ENCODE measurements at places on chromosomes 3 and 15. TPM values are rescaled to one million over a fixed set of nuclear protein-coding genes. Genes with fewer than 3 reads are reported as not detected.

DNA sequence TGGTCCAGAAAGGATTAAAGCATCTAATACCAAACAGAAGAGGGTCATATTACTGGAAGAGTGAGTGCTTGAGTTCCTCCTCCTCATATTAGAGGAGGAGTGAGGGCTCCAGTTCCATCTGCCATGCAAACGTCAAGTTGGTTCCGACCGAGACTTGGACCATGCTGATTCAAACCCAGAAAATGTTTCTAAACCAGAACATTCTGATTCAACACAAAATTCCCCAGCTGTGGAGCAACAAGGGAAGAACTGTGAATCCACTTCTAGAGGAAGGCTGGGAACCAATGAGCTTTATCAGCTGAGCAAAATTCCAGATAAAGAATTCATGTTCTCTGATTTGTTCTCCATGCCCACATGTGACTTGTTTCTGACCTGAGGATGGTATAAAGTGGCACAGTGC, 135.6 kb upstream of the WNT5A start:
- no peaks in the 10 kb centered on the region for H3K36me3 ChIP-seq
- H3K27ac ChIP-seq, result no peak overlapping the region
- H3K27me3 ChIP-seq, result 0 out of 2 replicates have a peak, but pooled peaks cover 1% of the 10 kb centered on the region
- no peak for DNase-seq

- no peak for DNase-seq
- no peaks in the 10 kb centered on the region for H3K36me3 ChIP-seq
- H3K4me1 ChIP-seq, result peaks cover 59% of the 10 kb centered on the region
- peaks cover 9% of the 10 kb centered on the region for H3K27me3 ChIP-seq
- H3K4me3 ChIP-seq, result peak overlapping the region; percentile 84
These were observed 2.2 kb downstream of the MAPK6 start for GRCh38 chr15:52021128-52021671.

DNA sequence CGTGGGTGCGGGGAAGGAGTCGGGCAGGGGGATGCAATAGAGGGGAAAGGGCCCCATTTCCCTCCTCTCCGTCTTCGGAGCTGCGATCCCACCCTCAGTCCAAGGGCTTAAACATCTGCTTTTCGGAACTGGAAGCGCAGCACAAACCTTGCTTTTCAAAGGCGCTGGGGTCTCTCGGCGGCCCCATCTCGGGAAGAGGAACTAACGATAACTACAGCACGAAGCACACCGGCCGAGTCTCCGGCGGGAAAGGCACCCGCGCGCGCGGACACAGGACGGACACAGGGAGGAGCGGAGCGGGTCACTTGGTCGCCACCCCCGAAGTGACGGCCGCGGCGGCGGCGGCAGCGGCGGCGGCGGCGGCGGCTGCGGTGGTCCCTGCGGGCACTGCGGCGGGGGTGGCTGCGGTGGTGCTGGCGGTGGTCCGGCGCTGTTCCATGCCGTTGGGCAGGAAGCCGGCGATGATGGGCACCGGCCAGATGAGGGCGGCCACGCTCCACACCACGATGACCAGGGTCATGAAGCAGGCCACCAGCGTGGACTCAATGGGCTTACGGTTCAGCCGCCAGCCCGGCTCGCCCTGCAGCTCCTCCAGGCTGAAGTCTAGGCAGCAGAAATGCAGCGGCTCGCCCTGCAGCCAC, 1.1 kb downstream of the TMEM158 start:
- peaks cover 33% of the 10 kb centered on the region for H3K27me3 ChIP-seq
- H3K27ac ChIP-seq, result no peak overlapping the region
- peak overlapping the region; percentile 91 for H3K4me3 ChIP-seq
- peaks cover 34% of the 10 kb centered on the region for H3K4me1 ChIP-seq
- no peaks in the 10 kb centered on the region for H3K36me3 ChIP-seq

DNA sequence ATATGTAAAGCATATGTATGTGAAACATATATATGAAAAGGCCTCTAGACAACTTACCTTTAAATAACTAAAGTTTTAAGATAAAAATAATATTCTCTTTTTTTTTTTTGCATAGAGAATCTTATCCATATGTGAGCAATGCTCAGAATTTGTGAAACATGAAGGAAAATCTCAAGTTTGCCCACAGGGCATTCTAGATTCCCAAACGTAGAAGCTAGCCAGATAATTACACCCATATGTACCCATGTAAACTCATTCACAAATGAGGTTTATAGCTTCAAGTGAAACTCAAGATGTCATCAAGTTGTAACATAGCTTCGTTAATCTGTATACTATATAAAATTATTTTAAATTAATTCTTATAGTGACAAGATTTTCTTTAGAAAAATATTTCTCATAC, 537.3 kb upstream of the NR2F2 start:
- H3K27ac ChIP-seq, result no peak overlapping the region
- no peaks in the 10 kb centered on the region for H3K36me3 ChIP-seq
- DNase-seq, result no peak
- no peak overlapping the region for H3K4me3 ChIP-seq

DNA sequence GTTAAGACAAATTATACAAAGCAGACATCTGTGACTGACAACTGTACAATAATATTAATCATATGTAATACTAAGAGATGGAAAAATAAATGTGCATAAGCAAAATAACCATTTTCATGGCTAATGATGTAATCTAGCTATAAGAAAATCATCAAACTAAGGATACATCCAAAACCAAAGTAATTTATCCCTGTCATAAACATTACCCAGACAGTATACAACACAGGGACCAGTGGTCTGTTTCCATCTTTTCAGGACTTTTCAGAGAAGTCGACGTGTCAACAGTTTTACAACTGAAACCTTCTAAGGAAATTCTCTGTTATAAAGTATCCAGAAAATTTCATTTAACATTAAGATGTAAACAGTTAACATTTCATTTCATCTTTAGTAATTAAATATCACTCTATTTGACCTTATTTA, 11.0 kb downstream of the THBS1 start:
- H3K4me1 ChIP-seq, result peaks cover 13% of the 10 kb centered on the region
- H3K36me3 ChIP-seq, result peaks cover 92% of the 10 kb centered on the region
- H3K27ac ChIP-seq, result no peak overlapping the region
- no peaks in the 10 kb centered on the region for H3K27me3 ChIP-seq
- DNase-seq, result no peak

Gene GPR160
- total RNA-seq, result 33.3 TPM

DNA sequence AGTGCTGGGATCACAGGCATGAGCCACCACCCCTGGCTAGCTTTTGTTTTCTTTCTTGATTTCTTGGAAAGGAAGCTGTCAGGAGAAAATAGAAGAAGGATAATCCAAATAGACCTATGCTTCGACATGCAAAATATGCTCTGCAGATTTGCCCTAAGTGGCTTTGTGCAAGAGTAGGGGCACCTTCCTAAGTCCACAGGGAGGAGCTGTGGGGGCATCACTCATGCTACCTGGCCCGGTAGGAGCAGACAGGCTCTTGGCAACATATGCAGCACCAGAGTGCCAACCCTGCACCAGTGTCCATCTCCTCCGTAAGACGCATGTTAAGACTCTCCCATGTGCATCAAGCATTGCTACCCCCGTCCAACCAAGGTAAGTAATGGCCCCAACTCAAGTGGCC, 190.7 kb upstream of the UBE2E1 start:
- no peak overlapping the region for H3K27ac ChIP-seq
- H3K36me3 ChIP-seq, result peaks cover 7% of the 10 kb centered on the region
- peaks cover 19% of the 10 kb centered on the region for H3K4me1 ChIP-seq

GRCh38 chr15:32936283-32936918, 218.6 kb downstream of the GREM1 start:
- no peaks in the 10 kb centered on the region for H3K4me1 ChIP-seq
- H3K27me3 ChIP-seq, result no peaks in the 10 kb centered on the region
- no peak for DNase-seq
- H3K27ac ChIP-seq, result no peak overlapping the region

DNA sequence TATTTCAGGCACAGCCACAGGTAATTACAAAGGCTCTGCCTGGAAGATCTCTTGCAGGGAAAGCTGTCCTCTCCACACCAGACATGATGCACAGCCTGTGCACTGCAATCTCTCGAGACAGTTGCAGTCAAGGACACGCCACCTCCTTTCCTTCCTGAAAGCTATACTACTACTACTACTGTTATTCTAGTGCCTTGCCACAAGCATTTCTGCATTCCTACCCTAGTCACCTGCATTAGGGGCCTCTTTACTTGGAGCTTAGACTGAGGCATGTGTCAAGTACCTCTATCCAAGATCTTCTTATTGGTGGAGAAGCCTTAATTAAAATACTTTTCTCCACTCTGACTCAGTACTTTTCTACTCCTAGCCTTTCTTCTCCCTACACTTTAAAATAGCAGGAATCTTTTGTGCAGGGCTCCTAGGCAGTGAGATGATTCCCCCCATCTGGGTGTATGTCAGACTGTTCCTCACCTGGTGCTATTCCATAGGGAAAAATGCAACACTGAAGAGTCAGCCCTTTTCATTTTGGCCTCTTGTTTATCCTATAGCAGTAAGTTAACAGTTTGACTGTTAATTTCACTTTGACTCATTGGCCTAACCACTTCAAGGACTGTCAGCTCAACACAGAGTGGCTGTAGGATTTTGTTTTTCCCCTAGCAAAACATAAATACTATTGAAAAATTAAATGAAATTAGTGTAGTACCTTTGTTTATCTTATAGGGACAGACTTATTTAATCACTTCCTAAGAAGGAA, 78.9 kb downstream of the ESYT3 start:
- H3K36me3 ChIP-seq, result peaks cover 26% of the 10 kb centered on the region
- no peaks in the 10 kb centered on the region for H3K27me3 ChIP-seq
- H3K4me3 ChIP-seq, result no peak overlapping the region
- no peak overlapping the region for H3K27ac ChIP-seq
- H3K4me1 ChIP-seq, result peaks cover 10% of the 10 kb centered on the region
- DNase-seq, result no peak

GRCh38 chr15:29141308-29142128, 128.1 kb downstream of the NSMCE3 start:
- DNase-seq, result no peak
- H3K4me3 ChIP-seq, result no peak overlapping the region
- peaks cover 28% of the 10 kb centered on the region for H3K4me1 ChIP-seq
- H3K27ac ChIP-seq, result peak overlapping the region; percentile 77

DNA sequence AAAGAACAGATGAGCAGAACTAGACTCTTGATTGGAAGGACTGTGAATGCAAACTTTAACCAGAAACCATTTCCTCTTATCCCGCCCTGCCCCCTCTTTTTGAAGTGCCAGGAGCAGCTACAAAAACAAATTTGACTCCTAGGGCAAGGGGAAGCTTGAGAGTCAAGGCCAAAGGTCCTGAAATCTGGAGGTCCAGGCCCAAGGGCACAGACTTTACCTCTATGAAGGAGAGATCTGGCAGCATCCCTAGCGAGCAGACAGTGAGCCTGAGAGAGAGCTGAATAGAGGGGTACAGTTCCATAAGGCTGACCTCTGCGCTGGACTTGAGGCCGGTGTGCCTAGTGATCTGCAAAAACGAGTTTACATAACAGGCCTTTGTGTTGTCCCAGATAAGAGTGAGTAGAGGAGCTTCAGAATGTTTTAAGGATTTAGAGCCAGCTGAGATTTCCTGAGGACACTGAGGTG, 5.1 kb downstream of the RAB43 start:
- H3K36me3 ChIP-seq, result no peaks in the 10 kb centered on the region
- no peak for DNase-seq
- peak overlapping the region; percentile 95 for H3K27ac ChIP-seq
- no peaks in the 10 kb centered on the region for H3K27me3 ChIP-seq
- peaks cover 61% of the 10 kb centered on the region for H3K4me1 ChIP-seq

- DNase-seq, result no peak
- no peaks in the 10 kb centered on the region for H3K27me3 ChIP-seq
- H3K4me3 ChIP-seq, result no peak overlapping the region
- H3K36me3 ChIP-seq, result peaks cover 3% of the 10 kb centered on the region
- peaks cover 66% of the 10 kb centered on the region for H3K4me1 ChIP-seq
- H3K27ac ChIP-seq, result no peak overlapping the region
These were observed 294.3 kb downstream of the NEK10 start for GRCh38 chr3:27074914-27075313.

- peaks cover 48% of the 10 kb centered on the region for H3K36me3 ChIP-seq
- H3K27me3 ChIP-seq, result no peaks in the 10 kb centered on the region
- H3K27ac ChIP-seq, result peak overlapping the region; percentile 17
- H3K4me3 ChIP-seq, result no peak overlapping the region
- no peak for DNase-seq
These were observed 103.4 kb upstream of the CGNL1 start for GRCh38 chr15:57272771-57273357.

- H3K4me1 ChIP-seq, result peaks cover 5% of the 10 kb centered on the region
- no peak overlapping the region for H3K27ac ChIP-seq
- no peak overlapping the region for H3K4me3 ChIP-seq
These were observed 9.6 kb downstream of the KLF15 start for GRCh38 chr3:126347543-126348161.

Gene NIT2
- total RNA-seq, result 23.8 TPM

DNA sequence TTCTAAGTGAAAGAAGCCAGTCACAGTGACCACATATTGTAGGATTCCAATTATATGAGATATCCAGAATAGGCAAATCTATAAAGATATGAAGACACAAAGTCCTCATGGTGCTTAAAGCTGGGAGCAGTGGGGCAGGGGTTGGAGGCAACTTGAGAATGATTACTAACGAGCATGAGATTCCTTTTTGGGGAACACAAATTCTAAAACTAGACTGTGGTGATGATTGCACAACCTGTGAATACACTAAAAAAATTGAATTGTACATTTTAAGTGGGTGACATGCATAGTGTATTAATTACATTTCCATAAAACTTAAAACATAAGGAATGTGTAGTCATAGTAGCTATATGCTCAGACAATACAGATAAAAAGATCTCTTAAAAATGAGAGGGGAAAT, 103.2 kb downstream of the DPH6 start:
- no peak overlapping the region for H3K27ac ChIP-seq
- H3K27me3 ChIP-seq, result no peaks in the 10 kb centered on the region
- DNase-seq, result no peak

GRCh38 chr3:149186219-149186618, 35.4 kb downstream of the CP start:
- peaks cover 20% of the 10 kb centered on the region for H3K36me3 ChIP-seq
- peaks cover 50% of the 10 kb centered on the region for H3K4me1 ChIP-seq
- H3K27ac ChIP-seq, result no peak overlapping the region
- H3K27me3 ChIP-seq, result no peaks in the 10 kb centered on the region

GRCh38 chr15:91953432-91953831, 99.9 kb downstream of the SLCO3A1 start:
- DNase-seq, result no peak
- H3K4me3 ChIP-seq, result no peak overlapping the region
- peak overlapping the region; percentile 81 for H3K27ac ChIP-seq
- H3K4me1 ChIP-seq, result peaks cover 40% of the 10 kb centered on the region

- peaks cover 35% of the 10 kb centered on the region for H3K27me3 ChIP-seq
- peak; percentile 74 for DNase-seq
- peaks cover 9% of the 10 kb centered on the region for H3K4me1 ChIP-seq
- H3K27ac ChIP-seq, result no peak overlapping the region
These were observed 589 bp downstream of the NEIL1 start for GRCh38 chr15:75347222-75348033.

Gene APEH
- total RNA-seq, result 273 TPM
